ENCODE measurements at places on chromosomes 16 and 17.

DNA sequence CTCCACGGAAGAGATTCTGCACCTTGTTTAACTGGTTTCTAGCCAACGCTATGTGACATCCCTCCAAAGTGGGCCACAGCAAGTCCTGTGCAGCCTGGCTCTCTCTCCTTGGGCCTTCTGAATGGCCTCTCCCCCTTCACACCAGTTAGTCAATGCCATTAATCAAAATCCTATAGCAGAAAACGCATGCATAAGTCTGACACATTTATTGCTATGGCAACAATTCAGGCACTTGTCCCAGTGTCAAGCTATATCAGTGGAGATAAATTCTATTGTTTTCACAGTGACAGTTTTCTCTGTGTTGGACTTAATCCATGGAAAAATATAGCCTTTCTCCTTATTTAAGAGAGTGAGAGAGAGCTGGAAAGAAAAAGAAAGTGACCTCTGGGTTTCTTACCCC, 87.2 kb upstream of the TOX3 start:
- no peak for DNase-seq

DNA sequence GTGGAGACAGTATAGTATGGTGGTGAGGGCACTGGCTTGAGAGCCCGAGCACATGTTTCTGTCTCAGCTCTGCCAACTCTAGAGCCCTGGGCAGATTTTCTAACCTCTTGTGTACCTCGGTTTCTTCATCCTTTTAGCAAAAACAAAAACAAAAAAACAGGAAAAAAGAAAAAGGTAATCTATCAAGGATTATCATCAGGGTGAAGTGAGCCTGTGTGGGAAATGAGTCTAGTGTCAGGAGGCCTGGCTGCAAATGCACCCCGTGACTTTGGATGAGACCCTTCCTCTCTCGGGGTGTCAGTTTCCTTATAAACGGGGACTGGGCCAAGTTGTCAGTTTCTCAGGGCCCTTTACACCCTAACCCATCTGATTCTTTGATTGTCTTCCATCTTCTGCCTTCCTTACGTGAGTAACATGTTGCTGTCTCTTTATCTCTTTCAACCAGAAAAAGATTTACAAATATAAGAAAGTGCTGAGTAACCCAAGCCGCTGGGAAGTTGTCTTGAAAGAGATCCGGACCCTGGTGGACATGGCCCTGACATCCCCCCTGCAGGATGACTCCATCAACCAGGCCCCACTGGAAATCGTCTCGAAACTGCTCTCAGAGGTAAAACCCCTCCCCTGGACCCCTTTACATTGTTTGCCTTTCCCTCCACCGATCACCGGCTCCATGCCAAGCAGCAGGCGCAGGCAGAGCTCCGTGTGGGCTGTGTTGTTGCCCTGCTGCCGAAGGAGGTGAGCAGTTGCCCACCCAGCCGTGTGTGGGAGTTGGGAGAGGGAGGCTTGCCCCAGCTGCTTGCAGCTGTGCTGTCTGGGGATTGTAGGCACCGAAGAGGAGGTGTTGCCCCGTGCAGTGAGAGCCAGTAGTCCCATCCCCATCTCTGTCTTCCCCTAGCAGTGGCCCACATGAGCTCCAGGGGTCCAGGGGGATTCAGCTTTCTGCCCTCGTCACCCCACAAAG, 127.1 kb upstream of the PLCG2 start:
- no peak for DNase-seq

GRCh38 chr17:27379888-27380533, 76.2 kb upstream of the KSR1 start:
- peak; percentile 42 for DNase-seq

- DNase-seq: no peak
These were observed 89.4 kb downstream of the YPEL2 start for GRCh38 chr17:59420901-59421300.

GRCh38 chr17:74875155-74875976, 2.6 kb upstream of the FDXR start:
- DNase-seq: no peak

DNA sequence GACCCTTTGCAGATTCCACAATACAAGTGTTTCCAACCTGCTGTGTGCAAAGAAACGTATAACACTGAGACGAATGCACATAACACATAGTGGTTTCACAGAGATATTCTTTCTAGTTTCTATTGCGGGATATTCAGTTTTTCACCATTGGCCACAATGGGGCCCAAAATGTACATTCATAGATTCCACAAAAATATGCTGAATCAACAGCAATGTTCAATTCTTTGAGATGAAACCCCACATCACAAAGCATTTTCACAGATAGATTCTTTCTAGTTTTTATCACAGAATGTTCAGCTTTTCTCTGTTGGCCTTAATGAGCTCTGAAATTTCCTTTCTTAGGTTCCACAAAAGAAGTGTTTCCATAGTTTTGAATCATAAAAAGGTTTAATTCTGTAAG, 2472.3 kb downstream of the TP53TG3F start:
- DNase-seq: no peak

GRCh38 chr16:21277927-21278706, at the start of gene CRYM:
Gene CRYM (minus strand): TSS chr16:21278290. CDS start chr16:21278251, 39 bp downstream.
- DNase-seq: peak; percentile 83

GRCh38 chr17:8341456-8341855, 1.8 kb downstream of the ODF4 start:
- no peak for DNase-seq

DNA sequence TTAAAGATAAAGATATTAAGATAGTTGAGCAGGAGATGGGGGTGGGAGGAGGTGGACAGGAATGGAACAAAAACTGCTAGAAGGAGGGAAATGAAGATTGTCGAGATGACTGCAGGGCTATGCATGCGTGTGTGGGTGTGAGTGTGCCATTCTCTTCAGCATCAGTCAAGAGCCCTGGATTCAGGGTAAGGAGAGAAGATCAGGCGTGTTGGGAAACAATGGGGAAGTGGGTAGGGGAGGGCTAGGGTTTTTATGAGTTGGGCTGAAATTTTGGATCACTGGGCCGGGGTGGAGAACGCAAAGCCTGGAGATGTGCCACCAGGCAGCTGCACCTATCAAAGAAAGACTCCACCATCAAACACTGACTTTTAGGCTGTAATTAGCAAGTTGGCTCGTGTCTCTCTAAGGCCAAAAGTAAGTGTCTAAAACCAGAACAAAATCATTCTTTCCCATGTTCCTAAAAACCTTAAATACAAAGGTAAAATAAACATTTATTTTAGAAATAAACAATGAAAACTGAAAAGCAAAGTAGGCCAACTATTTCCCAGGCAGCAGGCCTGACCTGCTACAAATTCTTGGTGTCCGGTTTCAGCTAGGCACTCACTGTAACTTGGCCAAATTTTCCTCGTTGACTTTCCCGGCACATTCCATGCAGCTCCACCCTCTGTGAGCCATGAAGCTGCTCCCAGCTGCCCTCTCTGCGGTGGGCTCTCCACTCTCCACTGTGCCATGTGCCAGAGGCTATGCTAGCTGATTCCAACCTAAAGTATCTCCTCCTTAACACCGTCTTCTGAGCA, 4.2 kb downstream of the CDRT4 start:
- no peak for DNase-seq

GRCh38 chr17:49351572-49352140, 10.4 kb downstream of the ZNF652 start:
- DNase-seq: no peak

DNA sequence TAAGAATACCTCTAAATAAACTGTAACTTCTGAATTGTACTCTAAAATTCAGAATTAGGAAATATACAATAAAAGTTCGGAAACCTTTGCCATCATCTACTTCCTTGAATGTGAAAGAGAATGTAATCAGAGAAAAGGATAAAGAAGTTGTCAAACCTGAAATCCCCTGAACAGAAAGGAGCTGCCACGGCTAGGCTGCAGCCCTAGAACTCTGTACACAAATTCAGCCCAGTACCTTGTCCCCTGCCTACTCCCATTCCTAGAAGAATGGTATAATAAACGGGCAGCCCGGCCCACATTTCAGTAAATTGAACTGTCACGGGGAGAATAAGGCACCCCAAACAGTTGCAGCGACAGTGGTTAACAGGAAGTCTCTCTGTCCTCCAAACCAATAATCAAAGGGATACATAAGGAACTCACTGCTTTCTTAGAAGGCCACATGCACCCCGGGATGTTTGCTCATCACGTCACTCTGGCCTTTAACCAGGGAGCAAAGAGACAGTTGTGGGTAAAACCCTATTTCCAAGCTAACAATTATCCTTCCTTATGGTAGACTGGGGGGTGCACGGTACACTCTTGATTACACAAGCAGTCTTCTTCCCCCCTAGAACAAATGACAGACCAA, 24.3 kb upstream of the RFFL start:
- DNase-seq: peak; percentile 83

DNA sequence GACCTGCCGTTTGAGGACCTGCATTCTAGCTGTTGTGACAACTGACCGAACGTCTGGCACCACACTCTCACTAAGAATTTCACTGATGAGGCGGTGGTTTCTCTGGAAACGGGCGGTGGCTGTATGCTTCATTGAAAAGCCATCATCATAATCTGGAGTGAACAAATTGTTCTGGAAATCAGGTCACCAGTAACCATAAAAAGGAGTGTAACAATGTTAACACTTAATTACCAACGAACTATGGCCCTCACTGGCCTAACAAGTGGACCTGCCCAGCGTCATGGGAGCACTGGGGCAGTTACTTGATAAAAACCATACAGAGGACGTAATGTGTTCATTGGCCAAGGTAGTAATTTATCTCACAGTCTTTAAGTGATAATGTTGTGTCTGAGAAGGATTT, 15.4 kb downstream of the SMARCE1 start:
- DNase-seq: no peak

DNA sequence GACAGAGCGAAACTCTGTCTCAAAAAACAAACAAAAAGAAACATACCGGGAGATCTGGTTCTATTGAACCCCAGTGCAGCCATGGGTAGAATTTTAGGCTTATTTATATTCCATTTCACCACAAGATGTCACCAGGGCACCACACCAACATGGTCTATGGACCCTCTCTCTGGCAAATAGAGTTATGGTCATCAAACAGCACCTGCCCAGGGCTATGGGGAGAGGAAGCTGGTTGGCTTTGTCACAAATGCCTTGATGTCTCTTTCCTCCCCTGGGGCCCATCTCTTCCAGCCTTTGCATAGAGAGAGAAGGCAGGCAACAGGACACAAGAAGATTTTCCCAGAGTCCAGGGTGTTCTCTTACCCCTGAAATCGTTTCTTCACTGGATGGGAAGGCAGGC, 128.4 kb downstream of the WWOX start:
- DNase-seq: no peak

GRCh38 chr17:68981288-68981687, 26.1 kb upstream of the ABCA8 start:
- peak; percentile 35 for DNase-seq

DNA sequence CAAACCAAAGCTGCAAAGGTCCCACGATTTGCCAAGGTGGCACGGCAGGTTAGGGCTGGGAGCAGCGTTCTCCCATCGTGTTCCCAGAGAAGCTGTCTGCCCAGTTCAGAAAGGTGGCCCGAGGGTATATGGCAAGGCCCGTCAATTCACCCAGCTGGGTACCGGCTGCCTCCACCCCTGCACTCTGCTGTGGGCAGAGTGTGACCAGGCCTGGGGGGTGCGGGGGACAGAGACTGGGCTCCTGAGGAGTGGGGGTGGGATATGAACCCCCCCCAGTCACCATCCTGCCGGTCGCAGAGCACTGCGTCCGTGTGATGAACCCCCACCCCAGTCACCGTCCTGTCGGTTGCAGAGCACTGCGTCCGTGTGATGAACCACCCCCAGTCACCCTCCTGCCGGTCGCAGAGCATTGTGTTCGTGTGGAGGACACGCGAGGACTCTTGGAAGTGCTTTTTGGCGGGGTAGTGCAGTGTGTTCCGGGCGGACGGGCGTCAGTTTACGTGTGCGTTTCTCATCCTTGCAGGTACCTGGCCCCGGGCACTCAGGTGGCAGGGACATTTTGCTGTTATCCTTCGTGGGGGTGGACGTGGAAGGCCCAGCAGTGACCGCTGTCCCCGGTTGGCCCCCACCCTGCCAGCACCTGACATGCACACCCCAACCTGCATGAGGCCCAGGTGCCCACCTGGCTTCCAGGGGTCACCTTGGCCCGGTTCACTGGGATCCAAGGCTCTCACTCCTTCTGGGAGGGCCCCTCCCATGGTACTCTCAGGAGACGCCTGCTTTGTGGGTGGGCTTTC, 2.7 kb upstream of the FASN start:
- no peak for DNase-seq

Measured in colonic mucosa (tissue), 4 donors.